OCI-M1 (cell line): ENCODE measurements at places on chromosomes 7 and 10.

GRCh38 chr10:132172091-132173066 is 14.4 kb upstream of the DPYSL4 start:
- DNase-seq = no peak

- no peak for DNase-seq
Observed at GRCh38 chr7:132755538-132756483, 179.5 kb upstream of the PLXNA4 start.

DNA sequence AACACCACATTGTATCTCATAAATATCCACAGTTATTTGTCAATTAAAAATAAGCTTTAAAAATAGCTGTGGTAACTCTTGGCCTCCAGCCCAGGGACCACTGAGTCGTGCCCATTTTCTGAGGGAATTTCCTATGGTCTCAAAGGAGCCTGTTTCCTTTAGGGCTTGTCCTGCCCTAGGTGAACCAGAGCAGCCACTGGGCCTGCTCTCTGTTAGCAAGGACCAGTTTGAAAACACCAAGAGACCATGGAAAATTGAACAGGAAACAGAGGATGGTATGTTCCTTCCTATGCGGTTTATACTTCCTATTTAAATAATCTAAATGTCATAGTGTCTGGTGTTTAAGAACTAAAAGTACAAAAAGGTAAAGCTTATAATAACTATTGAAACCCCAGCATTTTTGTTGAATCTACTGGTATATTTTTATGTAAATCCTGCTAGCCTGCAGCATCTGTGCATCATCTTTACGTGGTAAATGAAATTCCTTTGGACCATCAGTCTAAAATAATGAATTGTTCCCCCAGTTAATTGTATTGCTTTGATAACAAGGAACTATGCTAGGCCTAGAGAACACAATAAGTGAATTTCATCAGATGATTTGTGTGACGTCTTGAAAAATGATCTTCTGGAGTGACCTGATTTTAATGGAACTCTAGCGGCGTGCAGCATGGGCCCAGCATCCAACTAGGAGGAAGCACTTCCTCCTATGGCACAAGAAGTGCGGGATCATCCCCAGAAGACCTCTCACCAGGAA is 333.7 kb downstream of the GFRA1 start:
- DNase-seq = no peak

- no peak for DNase-seq
Observed at GRCh38 chr7:99453105-99453504, 12.9 kb downstream of the ATP5MF start.

- DNase-seq = no peak
Observed at GRCh38 chr10:109089779-109090178, 833.5 kb downstream of the XPNPEP1 start.

DNA sequence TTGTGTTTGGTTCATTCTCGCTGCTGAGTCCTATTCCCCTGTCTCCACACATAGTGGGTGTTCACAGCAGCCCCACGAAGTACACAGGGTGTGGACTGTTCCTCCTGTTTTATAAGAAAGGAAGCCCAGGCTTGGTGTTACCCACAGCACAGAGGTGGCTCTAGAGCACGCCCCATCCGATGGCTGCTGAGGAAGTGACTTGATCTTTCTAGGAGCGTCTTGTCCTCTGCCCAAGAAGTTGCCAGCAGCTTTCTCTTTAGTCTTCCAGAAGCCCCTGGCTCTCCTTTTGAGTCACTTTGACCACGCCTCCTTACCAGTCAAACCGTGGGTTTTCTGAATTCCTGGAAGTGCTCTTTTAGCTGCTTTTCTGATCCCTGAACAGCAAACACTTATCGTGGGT is 94.0 kb downstream of the GRK5 start:
- peak; percentile 31 for DNase-seq

DNA sequence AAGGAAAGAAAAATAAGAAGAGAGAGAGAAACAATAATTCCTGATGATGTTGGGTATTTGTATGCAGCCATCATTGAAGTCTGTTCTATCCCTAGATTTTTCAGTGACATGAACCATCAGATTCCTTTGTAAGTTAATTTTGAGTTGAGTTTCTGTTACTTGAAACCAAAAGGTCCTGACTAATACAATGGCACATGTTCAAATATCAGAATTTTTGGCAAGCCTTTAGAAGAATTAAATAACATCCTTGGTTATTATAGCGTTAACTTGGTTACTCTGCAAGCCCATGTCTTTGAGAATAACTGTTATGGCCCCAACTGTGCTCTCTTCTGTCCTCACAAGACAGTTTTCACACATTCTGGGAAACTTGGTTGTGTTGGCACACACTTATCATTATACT is 66.5 kb downstream of the SYPL1 start:
- DNase-seq = no peak

DNA sequence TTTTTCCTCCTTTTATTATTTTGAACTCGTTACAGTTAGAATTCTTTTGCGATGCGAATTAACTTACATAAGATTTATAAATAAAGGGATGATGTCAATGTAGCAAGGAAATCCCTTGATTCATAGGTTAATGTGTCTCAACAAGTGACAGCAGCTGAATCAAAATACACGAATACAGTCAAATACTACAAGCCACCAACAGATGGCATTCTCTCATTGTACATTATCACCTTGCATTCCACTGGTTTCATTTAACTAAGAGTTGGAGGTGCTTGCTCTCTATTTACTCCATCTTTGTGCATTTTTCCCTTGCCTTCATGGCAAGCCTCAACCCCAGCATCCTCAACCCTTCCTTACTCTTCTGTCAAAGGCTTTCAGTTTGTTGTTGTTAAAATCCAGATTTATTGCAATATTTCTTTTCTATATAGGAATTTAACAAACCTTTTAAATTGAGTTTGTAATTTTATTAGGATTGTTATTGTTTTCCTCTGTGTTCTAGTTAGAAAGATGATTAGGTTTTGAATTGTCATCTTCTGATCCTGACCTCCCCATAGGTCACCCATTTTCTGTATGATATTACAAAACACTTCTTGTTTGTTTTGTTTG is 78.3 kb downstream of the SLC25A40 start:
- DNase-seq = peak; percentile 88

- no peak for DNase-seq
Observed at GRCh38 chr7:29035044-29035740, 77.1 kb upstream of the TRIL start.

DNA sequence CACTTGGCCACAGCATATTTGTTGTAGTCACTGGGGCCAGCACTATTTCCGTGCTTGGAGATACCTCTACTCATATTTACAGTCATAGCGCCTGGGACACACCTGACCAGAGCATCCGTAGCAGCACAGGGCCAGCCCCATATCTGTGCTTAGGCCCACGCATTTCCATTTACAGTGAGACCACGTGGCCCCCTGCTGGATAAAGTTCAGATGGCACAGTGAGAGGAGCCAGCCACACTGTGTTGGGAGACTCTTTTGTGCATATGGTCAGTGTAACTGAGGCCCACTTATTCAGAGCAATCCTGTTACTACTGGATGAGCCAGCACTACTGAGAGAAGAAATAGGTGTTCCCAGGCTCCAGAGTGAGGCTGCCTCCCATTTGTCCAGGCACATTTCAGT is 455.3 kb downstream of the REEP3 start:
- peak; percentile 89 for DNase-seq
